Activated CD4-positive, alpha-beta memory T cell treated with anti-CD3 and anti-CD28 coated beads, Interleukin-2, amount 10 ng/mL, durations not matched to agents 7 days and 5 days (primary cell): ENCODE measurements at places on chromosomes 1 and 21. TPM values are rescaled to one million over a fixed set of nuclear protein-coding genes. Genes with fewer than 3 reads are reported as not detected.

DNA sequence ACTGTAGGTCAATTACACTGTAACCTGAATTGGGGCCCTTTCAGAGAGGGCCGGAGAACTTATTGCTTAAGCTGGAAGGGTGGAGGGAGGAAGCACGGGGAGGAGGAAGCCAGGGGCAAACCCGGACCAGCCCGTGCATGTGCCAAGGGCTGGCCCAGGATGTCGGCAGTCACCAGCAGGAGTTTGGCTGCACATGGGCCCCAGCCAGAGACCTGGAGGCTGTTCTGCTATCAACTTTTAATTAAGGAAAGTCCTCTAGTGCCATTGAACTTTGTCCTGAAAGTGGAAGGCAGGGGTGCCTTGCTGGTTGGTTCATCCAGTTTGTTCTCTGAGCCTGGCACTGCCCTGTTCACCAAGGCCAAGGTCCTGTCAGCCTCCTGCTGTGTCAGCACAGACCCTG, 200.8 kb upstream of the VAMP3 start:
- no peak for DNase-seq

- DNase-seq = no peak
These were observed 37.2 kb upstream of the HMGB4 start for GRCh38 chr1:33826711-33827110.

DNA sequence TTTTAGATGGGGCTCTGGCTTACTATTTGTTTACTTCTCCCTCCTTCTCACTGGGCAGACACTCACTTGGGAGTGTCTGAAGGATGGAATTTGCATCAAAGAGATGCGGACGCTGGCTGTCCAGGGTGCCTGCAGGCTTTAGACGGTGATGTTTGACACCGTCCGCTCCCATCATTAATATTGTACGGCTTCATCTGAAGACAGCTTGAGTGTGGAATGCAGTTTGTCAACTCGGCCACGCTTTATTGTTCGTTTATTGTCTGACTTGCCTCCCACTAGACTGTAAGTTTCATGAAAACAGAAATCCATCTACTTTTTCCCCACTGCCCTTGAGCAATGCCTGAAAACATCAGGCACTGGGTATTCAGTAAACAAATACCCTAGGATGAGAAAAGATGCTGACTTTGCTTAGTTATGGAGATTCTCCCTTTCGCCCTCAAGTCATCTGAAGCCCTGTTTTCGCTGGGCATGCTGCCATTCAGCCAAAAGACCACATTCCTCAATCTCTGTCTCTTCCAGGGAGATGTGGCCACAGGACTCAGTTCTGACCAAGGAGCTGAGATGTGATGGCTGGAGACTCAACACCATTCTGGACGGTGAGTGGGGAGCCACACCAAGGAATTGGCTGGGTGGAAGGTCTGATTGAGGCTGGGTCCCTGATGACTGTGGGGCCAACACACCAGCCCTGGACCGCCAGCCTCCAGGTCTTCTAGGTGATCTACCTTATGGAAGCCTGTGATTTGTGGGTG, 87.6 kb downstream of the BCAR3 start:
- no peak for DNase-seq

- DNase-seq = no peak
These were observed 344.6 kb downstream of the RYR2 start for GRCh38 chr1:237386362-237387143.

- DNase-seq = no peak
These were observed 33.7 kb downstream of the IER5 start for GRCh38 chr1:181122222-181122621.

DNA sequence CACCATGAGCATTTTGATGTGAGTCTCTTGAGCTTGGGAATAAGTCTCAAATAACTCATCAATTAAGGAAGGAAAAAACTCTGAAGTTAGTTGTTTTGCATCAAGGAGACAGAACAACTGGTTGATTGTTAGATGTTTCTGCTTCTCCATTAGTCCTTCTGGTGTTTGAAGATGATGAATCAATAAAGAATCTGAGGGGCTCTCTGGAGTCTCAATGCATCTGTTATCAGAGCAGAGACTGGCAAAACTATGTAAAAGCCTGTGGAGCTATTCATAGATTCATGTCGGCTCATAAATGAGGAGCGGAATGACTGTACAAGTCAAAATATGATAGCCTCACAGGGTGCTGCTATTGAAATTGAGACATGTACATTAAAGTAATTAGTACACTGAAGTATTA, 73.3 kb upstream of the ZC3H11B start:
- DNase-seq = no peak

GRCh38 chr1:31596737-31597097, 20.4 kb downstream of the TINAGL1 start:
- no peak for DNase-seq

DNA sequence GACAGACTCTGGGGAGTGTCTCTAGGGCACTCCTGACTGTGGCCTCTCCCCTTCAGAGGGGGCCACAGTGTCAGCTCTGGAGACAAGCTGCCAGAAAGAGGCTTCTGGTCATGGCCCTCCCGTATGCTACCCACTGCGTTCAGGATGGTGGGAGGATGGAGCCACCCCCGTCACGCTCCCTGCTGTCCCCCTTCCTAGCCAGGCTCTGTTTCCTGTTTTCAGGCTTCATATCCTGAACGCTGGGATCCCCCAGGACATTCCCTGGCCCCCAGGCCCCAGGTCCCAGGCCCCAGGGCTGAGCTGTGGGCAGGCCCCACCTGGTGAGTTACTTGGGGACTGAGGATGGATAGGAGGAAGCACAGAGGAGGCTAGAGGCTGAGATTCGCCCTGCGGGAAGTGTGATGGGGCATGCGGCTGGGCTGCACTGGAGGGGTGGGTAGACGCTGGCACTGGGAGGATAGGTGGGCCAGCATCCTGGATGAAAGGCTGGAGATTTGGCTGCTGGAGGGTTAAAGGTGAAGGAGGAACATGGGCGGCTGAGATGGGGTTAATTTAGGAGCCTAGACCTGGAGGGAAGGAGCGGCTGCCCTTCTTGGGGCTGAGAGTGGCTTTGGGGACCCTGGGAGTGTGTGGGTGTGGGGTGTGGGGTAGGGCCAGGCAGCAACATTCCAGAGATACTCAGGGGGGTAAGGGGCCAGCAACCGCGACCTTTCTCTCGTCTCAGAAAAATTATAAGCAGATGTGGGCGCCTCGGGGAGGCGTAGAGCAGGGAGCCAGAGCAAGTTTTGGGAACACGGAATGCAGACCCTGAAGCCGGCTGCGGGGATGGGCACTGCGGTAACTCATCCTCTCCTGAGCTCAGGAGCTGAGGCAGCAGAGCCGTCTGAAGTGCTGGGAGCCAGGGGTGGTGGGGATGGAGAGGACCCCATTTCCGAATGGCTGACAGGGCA, 8.7 kb downstream of the PEAR1 start:
- no peak for DNase-seq

GRCh38 chr1:225699336-225699735, 46.4 kb upstream of the ENAH start:
- no peak for DNase-seq

DNA sequence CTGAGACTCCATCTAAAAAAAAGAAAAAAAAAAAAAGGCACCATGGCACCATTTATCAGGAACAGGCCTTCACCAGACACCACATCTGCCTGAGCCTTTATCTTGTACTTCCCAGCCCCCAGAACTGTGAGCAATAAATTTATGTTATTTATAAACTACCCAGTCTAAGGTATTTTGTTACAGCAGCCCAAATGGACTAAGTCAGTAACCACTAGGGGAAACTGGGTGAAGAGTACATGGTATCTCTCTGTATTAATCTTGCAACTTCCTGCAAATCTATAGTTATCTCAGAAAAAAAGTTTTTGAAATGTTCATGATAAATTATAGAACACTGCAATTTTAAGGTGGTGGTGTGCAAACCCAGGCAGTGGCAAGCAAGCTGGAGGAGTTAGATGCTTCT, 114.3 kb downstream of the LAMC2 start:
- no peak for DNase-seq

DNA sequence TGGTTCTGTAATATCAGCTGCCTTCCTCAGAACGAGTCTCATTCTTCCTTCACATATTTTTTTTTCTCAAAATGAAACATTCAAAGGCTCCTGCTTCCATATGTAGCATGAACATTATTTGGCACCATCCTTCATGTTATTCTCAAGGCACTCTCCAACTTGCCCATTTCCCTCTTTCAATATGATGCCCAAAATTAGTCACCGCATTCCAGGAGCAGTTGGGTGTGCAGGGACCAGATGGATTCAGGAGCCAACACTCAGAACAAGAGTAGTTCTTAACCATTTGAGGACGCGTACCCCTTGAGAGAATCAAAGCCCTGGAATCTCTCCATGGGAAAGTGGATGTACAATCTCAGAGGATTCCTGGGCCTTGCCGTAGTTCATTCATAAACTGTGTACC, 50.3 kb downstream of the KCNK1 start:
- DNase-seq = no peak

- no peak for DNase-seq
These were observed 1.9 kb downstream of the BTF3L4 start for GRCh38 chr1:52057876-52058415.

DNA sequence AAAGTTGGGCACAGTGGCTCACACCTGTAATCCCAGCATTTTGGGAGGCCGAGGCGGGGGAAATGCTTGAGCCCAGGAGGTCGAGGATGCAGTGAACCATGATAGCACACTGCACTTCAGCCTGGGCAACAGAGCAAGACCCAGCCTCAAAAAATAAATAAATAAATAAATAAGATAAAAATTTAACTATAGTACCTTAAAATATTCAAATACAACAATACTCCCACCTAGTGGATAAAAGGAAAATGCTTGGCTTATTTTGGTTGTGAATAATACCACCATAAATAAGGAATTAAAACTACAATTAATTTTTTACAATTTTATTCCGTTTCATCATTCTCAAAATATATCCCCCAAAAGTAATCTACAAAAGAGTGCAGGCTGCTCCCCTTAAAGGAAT, 8.1 kb downstream of the PSMG1 start:
- no peak for DNase-seq

GRCh38 chr1:59986516-59987310, 60.1 kb upstream of the CYP2J2 start:
- DNase-seq = no peak

- no peak for DNase-seq
These were observed 58.4 kb downstream of the NTMT2 start for GRCh38 chr1:170204121-170204520.

SPAG17 gene
- total RNA-seq = not detected

IL19 gene
- not detected for total RNA-seq

NPPA gene
- total RNA-seq = not detected

SH2D2A gene
- total RNA-seq = 193 TPM

VHLL gene
- not detected for total RNA-seq

EFNA1 gene
- not detected for total RNA-seq

ARHGEF2 gene
- total RNA-seq = 159 TPM

MIA3 gene
- 48.3 TPM for total RNA-seq

ERICH3 gene
- total RNA-seq = 0.05 TPM

ATAD3B gene
- 26.9 TPM for total RNA-seq

GBP5 gene
- 231 TPM for total RNA-seq

ESPN gene
- 0.96 TPM for total RNA-seq
